SJCRH30 (cell line): ENCODE measurements at places on chromosomes 3 and 15. TPM values are rescaled to one million over a fixed set of nuclear protein-coding genes. Genes with fewer than 3 reads are reported as not detected.
A peak's percentile ranks its signal among the peaks of the same experiment; 100 is the strongest.

DNA sequence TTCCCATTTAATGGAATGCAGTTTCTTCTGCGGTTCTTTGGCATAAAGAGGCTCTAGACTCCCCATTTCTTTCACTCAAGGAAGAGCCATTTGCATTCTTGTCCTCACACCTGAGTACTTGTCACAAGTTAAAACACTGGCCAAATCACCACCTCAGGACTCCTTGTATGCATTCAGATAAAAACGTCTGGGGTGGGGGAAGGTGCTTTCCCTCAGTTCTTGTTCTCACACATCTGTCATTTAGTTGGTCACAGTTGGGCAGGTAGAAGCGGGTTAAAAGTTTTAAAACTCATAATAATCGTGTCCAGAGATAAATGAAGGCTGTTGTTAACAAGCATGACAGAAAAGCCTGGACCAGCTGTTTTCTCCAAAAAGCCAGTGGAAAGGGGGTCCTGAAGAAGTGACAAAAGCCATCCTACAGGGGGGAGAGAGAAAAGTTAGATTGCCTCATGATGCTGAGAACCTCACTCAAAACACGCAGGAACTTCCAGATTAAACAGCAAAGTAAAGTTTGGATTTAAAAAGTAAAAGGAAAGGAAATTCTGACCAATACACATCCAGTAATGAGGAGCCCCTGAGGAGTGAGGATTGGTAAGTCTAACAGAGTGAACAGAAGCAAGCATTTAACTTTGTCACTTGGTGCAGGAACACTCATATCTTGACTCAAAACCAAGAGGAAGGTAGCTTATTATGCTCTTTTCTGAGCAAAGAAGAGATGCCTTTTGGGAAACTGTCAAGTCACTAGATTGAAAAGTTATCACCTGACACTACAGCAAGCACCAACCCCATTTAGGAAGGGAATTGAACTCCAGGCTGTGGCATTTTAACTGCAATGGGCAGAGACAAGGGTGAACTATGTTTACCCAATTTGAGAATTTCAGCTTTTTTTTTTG lies 2.8 kb downstream of the BCL2L10 start:
- H3K4me3 ChIP-seq: no peak overlapping the region
- peak; percentile 46 for DNase-seq

GRCh38 chr3:63753567-63753966 lies 65.5 kb upstream of the C3orf49 start:
- peak; percentile 45 for DNase-seq
- no peaks in the 10 kb centered on the region for H3K36me3 ChIP-seq
- H3K4me1 ChIP-seq: no peaks in the 10 kb centered on the region
- no peaks in the 10 kb centered on the region for H3K27me3 ChIP-seq
- no peak overlapping the region for H3K27ac ChIP-seq
- no peak overlapping the region for H3K4me3 ChIP-seq

- H3K4me1 ChIP-seq: no peaks in the 10 kb centered on the region
- no peaks in the 10 kb centered on the region for H3K36me3 ChIP-seq
- H3K4me3 ChIP-seq: no peak overlapping the region
- no peaks in the 10 kb centered on the region for H3K27me3 ChIP-seq
These were observed 21.2 kb downstream of the ZDHHC23 start for GRCh38 chr3:113968986-113969385.

GRCh38 chr3:30948426-30948825 lies 54.0 kb upstream of the GADL1 start:
- H3K27ac ChIP-seq: no peak overlapping the region
- no peak for DNase-seq
- no peaks in the 10 kb centered on the region for H3K4me1 ChIP-seq
- H3K27me3 ChIP-seq: no peaks in the 10 kb centered on the region
- H3K36me3 ChIP-seq: no peaks in the 10 kb centered on the region
- no peak overlapping the region for H3K4me3 ChIP-seq

The CCDC54 gene
- not detected in 2 replicates for total RNA-seq

The SNX33 gene
- total RNA-seq: 7.4 and 8.3 TPM in 2 replicates

DNA sequence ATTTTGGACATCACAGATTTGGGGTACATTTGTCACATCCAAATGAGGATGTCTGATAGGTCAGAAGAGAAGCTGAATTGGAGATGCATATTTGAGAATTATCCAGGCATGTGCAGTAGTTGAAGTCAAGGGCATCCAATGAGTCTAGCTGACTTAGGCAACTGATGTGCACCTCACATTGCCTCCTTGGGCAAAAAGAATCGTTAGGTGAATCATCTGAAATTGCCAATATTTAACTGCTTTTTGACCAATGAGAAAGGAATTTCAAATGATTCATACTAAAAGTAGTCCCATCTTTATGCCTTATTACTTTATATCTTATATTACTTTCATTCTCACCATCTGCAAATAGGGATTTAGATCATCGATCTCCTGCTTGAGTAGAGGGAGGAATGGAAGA lies 117.7 kb downstream of the CD47 start:
- no peaks in the 10 kb centered on the region for H3K4me1 ChIP-seq
- no peak for DNase-seq
- H3K36me3 ChIP-seq: no peaks in the 10 kb centered on the region

- H3K36me3 ChIP-seq: peaks cover 44% of the 10 kb centered on the region
- H3K27me3 ChIP-seq: no peaks in the 10 kb centered on the region
- no peaks in the 10 kb centered on the region for H3K4me1 ChIP-seq
- no peak for DNase-seq
- no peak overlapping the region for H3K4me3 ChIP-seq
These were observed 10.6 kb downstream of the ARPP19 start for GRCh38 chr15:52558196-52558595.

The TGM4 gene
- total RNA-seq: not detected in 2 replicates

- no peaks in the 10 kb centered on the region for H3K27me3 ChIP-seq
- no peak overlapping the region for H3K27ac ChIP-seq
- no peak for DNase-seq
- peaks cover 45% of the 10 kb centered on the region for H3K36me3 ChIP-seq
These were observed 8.6 kb downstream of the CLN6 start for GRCh38 chr15:68220967-68221366.

DNA sequence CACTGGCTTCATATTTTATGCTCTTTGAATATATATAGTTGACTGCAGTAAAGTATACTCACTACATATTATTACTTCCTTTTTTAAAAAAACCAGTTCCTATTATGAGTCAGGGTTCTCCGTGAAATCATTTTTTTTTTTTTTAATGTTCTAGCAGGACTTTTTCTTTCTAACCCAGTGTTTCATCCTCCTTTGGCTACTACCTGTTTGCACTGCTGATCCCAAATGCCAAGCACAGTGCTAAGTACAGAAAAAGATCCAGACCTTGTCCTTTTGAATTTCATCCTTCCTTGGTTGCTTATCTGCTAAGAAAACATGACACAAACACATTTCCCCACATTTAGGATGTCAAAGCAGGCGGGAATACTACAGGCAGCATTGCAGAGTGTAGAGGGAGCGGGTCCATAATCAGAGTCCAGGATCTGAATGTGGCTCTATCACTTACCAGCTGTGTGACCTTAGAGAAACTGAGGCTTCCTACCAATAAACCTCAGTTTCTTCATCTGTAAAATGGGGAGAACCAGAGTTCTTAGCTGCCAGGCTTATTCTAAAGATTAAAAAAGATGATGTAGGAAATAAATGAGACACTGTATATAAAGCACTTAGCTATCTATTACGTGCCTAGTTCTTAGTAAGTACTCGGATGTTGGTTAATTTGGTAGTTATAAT lies 37.2 kb upstream of the ANPEP start:
- no peak overlapping the region for H3K4me3 ChIP-seq
- H3K36me3 ChIP-seq: peaks cover 3% of the 10 kb centered on the region; the same call in 1 of the 2 replicates
- no peaks in the 10 kb centered on the region for H3K27me3 ChIP-seq
- H3K27ac ChIP-seq: no peak overlapping the region
- DNase-seq: no peak

The SV2B gene
- total RNA-seq: not detected in 2 replicates

The KCNH8 gene
- 0.05 TPM in 1 of 2 replicates, not detected in the other for total RNA-seq

The GHRL gene
- not detected in 2 replicates for total RNA-seq

The CCR9 gene
- not detected in 2 replicates for total RNA-seq

The SQOR gene
- total RNA-seq: 0.51 and 0.67 TPM in 2 replicates

The KIF15 gene
- total RNA-seq: 41.9 and 46.9 TPM in 2 replicates

- no peak overlapping the region for H3K4me3 ChIP-seq
- no peaks in the 10 kb centered on the region for H3K27me3 ChIP-seq
- no peak overlapping the region for H3K27ac ChIP-seq
- H3K4me1 ChIP-seq: peaks cover 9% of the 10 kb centered on the region
- no peak for DNase-seq
These were observed 517.1 kb downstream of the ROBO1 start for GRCh38 chr3:79250746-79251145.

GRCh38 chr3:63400246-63400860 lies 122.2 kb downstream of the SYNPR start:
- no peaks in the 10 kb centered on the region for H3K27me3 ChIP-seq
- no peak for DNase-seq
- H3K27ac ChIP-seq: no peak overlapping the region

GRCh38 chr3:99850608-99851007 lies 32.9 kb downstream of the CMSS1 start:
- no peak for DNase-seq
- H3K36me3 ChIP-seq: peaks cover 4% of the 10 kb centered on the region; the same call in 1 of the 2 replicates
- H3K27ac ChIP-seq: no peak overlapping the region
- no peaks in the 10 kb centered on the region for H3K27me3 ChIP-seq
- no peak overlapping the region for H3K4me3 ChIP-seq

- no peaks in the 10 kb centered on the region for H3K27me3 ChIP-seq
- H3K36me3 ChIP-seq: no peaks in the 10 kb centered on the region
- H3K4me1 ChIP-seq: no peaks in the 10 kb centered on the region
- H3K4me3 ChIP-seq: no peak overlapping the region
- no peak for DNase-seq
These were observed 131.0 kb upstream of the TOPAZ1 start for GRCh38 chr3:44110648-44111047.

DNA sequence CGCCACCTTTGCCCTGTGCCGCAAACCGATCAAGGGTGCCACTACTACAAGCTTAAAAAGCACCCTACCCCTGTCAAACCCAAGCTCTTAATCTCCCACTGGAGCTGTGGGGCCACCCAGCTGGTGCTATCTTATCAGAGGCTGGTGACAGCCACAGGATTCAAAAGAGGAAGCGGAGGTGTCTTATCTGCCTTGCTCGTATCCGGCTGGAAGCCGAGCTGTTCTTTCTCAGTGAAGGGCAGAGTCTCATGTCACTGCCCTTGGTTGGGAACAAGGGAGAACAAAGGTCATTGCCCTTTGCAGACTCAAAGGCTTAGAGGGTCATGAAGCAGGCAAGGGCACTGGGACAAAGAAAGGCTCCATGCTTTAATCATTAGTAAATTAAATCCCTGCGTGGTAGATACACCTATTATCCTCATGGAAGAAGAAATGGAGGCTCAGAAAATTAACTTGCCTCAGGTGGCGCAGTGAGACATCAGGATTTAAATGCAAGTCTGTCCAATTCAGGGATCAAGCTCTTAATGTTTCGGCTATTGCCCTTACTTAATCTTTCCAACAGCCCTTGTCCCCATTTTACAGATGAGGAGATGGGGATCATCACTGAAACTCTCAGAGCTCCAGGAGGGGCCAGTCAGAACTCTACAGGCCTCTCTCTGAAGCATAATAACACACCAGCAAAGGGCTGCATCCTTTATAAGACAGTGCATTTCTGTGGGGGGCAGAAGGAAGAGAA lies 360.0 kb upstream of the PROK2 start:
- no peak overlapping the region for H3K27ac ChIP-seq
- no peaks in the 10 kb centered on the region for H3K27me3 ChIP-seq
- no peaks in the 10 kb centered on the region for H3K36me3 ChIP-seq
- no peaks in the 10 kb centered on the region for H3K4me1 ChIP-seq

The UBA3 gene
- 41.0 and 48.4 TPM in 2 replicates for total RNA-seq

- peaks cover 84% of the 10 kb centered on the region for H3K36me3 ChIP-seq
- no peak for DNase-seq
- no peak overlapping the region for H3K27ac ChIP-seq
- no peaks in the 10 kb centered on the region for H3K4me1 ChIP-seq
- H3K27me3 ChIP-seq: no peaks in the 10 kb centered on the region
These were observed 29.2 kb downstream of the POLG start for GRCh38 chr15:89305395-89305794.

- no peaks in the 10 kb centered on the region for H3K4me1 ChIP-seq
- H3K27ac ChIP-seq: no peak overlapping the region
- no peak overlapping the region for H3K4me3 ChIP-seq
- no peak for DNase-seq
- peaks cover 8% of the 10 kb centered on the region for H3K27me3 ChIP-seq
These were observed 8.4 kb upstream of the GOLGA6C start for GRCh38 chr15:75249726-75250125.

DNA sequence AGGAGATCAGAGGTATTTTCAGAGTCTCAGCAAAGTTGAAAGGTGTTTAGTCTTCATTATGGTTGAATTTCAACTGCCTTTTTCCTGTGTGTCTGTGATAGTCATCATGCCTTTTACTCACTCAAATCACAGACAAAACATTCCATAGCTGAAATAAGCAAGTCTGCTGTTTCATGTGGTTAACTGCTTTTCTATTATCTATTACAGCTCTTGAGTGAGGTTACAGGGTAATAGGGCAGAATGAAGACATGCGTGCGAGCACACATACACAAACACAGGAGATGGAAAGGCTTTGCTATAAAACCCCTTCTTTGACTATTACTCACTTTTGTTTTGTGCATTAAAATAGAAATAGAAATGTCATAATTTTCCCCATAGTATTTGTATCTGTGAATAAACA lies 192.6 kb upstream of the RARB start:
- H3K4me1 ChIP-seq: no peaks in the 10 kb centered on the region
- DNase-seq: no peak
- H3K27ac ChIP-seq: no peak overlapping the region
- no peak overlapping the region for H3K4me3 ChIP-seq
- H3K36me3 ChIP-seq: no peaks in the 10 kb centered on the region

- H3K36me3 ChIP-seq: no peaks in the 10 kb centered on the region
- no peak overlapping the region for H3K27ac ChIP-seq
- H3K4me1 ChIP-seq: no peaks in the 10 kb centered on the region
These were observed 443.2 kb upstream of the AZI2 start for GRCh38 chr3:28791713-28792255.

The HRG gene
- not detected in 2 replicates for total RNA-seq

The DNAJB8 gene
- not detected in 2 replicates for total RNA-seq

The C3orf85 gene
- not detected in 2 replicates for total RNA-seq

- H3K27me3 ChIP-seq: no peaks in the 10 kb centered on the region
- H3K36me3 ChIP-seq: no peaks in the 10 kb centered on the region
- no peak overlapping the region for H3K27ac ChIP-seq
- DNase-seq: no peak
- no peak overlapping the region for H3K4me3 ChIP-seq
These were observed 182.1 kb upstream of the TP63 start for GRCh38 chr3:189449084-189449483.

GRCh38 chr3:198112031-198112430 lies 152.0 kb downstream of the LMLN start:
- peaks cover 12% of the 10 kb centered on the region for H3K4me1 ChIP-seq
- H3K27me3 ChIP-seq: no peaks in the 10 kb centered on the region
- DNase-seq: no peak
- no peak overlapping the region for H3K4me3 ChIP-seq
- no peaks in the 10 kb centered on the region for H3K36me3 ChIP-seq

DNA sequence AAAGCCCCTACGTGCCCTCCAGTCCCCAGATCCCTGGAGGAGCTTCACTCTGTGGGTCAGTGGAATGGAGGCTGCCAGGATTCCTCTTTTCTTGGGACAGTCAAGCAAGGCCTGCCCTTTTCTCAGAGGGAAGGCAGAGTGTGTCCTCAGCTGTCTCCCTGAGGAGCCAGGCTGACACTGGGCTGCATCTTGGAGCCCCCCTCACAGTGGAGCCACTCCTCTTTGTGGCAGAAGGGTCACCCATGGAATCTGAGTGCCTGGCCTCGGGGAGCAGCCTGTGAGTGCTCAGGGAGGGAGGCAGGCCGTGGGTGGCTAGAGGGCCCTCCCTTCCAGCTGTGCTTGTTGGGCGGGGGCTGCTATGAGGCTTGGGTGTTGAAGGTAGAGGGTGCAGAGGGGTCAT lies 41.2 kb downstream of the BOC start:
- H3K27ac ChIP-seq: no peak overlapping the region
- no peaks in the 10 kb centered on the region for H3K27me3 ChIP-seq
- no peak overlapping the region for H3K4me3 ChIP-seq
- peaks cover 6% of the 10 kb centered on the region; the same call in 1 of the 2 replicates for H3K36me3 ChIP-seq
- no peak for DNase-seq
